AG09309 (cell line): ENCODE measurements at places on chromosomes 5 and 9.

- DNase-seq = no peak
These were observed 262.0 kb downstream of the HTR1A start for GRCh38 chr5:63700241-63700640.

DNA sequence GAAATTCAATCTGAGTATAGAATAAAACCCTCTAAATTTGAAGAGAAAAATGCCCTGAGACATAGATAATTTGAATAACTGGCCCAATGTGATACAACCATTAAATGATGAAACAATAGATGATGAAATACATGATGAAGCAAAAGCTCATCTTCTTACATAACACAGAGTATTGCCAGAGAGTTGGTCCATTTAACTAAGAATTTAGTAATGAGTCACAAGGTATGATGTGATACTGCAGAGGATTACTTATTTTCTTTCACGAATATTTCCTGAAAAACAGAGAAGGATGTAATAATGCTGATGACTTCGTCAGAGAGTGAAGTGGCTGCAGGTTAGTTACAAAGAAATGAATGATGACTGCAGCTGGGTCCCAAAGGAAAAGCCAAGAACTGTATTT lies 379.3 kb downstream of the CDH12 start:
- DNase-seq = no peak

DNA sequence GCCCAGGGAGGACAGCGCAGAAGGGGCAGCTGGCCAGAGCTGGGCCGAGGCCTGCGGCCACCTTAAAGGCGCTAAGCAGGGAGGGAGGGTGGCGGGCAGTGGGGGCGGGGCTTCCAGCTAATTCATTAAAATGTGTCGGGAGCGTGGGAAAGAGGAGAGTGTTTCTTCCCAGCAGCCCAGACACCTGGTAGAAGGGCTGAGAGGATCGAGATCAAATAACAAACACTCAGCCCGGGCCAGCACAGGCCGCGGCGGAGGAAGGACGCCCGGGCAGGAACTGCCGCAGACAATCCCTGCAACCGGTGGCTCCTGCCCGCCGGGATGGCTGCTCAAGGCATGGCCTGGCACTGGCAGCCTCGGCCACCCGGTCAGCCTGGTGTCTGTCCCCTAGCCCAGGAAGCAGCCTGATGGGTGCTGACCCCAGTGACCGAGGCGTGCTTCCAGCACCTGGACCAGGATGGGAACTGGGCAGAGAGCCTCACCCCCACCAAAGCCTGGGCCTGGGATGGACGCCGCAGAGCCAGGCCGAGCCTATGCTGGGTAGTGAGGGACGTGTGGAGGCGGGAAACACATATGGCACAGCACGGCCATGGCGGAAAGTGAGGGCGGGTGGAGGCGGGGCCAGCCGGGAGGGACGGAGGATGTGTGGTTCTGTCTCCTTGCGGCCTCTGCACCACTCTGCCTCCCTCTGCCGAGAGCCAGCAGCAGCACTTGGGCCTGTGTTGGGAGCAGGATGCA lies 3.2 kb upstream of the NRARP start:
- no peak for DNase-seq

- DNase-seq = no peak
These were observed 78.9 kb downstream of the APBA1 start for GRCh38 chr9:69593301-69593700.

- DNase-seq = no peak
These were observed 33.5 kb downstream of the SHC3 start for GRCh38 chr9:89145097-89145496.

GRCh38 chr5:181133083-181133482 lies 2.1 kb upstream of the OR2V1 start:
- no peak for DNase-seq

GRCh38 chr5:139650031-139650688 lies 2.0 kb downstream of the CXXC5 start:
- no peak for DNase-seq

GRCh38 chr9:72539824-72540347 lies 18.5 kb downstream of the TMC1 start:
- DNase-seq = no peak

GRCh38 chr5:63953217-63953616 lies 9.0 kb downstream of the HTR1A start:
- DNase-seq = no peak

GRCh38 chr5:122153774-122154173 lies 24.4 kb downstream of the ZNF474 start:
- no peak for DNase-seq

DNA sequence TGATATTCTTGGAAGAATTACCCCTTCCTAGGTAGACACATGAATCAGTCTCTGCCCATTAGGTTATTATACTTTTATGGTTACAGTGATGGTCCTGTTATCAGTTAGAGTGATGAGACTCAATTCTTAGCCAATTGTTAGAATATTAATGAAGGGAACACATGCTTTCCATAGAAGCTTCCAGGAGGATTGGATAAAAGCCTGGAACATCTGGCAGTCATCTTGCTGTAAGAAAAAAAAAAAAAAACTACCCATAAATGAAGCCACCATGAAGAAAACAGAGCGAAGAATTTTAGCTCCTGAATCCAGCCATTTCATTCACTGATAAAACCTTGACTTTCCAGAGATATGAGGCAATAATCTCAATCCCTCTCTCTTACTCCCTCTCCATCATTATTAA lies 262.5 kb upstream of the GRIN3A start:
- no peak for DNase-seq

DNA sequence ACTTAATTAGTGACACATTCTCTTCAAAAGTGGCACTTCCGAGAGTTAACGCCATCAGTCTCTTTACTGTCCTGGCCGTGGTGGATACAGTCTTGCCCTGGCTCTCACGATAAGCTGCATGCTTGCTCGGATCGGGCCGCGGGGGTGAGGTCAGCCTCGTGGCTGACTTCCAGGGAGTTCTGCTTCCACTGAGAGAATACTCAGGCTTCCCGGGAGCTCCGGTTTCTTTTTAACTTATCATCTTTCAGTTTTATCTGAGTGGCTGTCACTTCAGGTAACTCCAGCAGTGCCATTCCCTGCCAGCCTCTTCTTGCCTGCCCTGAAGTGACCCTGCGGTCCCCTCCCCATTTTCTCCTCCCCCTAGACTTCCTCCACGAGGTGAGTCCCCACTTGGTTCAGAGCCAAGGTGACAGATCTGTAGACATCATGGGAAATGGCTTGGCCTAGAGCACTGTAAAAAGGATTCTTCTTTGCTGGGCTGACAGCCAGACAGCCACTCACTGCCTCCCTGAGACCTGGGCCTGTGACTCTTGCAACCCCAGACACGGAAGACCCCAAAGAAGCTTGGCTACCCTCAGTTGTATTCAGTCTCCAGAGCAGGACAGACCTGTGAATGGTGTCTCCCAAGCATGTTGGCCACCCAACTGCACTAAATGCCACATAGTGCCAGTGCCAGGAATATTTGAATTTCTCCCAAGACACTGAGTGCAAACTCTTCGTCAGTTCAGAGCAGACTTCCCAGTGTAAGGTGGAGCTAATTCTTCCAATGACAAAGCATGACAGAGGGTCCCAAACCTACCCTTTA lies 95.1 kb downstream of the DAPK1 start:
- DNase-seq = no peak

DNA sequence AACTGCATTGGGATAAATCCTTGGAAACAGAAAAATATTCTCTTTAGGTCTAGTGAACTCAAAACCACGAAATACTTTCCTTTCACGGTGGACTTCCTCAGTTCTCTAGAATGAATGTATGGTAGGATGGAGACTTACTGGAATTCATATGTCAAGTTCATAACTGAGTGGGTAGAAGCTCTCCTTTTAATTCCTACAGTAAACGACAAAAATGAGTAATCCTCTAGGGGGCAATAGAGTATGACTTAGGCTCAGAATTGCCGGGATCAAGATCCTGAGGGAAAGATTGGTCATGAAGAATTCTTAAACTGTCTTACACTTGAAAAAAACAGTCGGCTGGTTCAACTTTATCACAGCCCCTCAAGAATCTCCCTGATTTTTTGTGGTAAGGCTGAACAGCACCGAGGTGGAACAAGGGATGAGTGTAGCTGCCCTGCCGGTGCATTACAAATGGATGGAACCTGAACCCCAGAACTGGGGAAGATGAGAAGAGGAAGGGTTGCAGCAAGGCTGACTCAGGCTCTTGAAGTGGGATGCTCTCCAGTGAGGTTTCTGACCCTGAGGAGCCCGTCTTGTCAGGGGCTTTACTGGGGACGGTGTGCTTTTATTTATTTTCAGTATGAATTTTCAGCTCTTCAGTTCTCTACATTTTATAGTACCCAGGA lies 14.0 kb upstream of the LOX start:
- DNase-seq = no peak

- DNase-seq = no peak
These were observed 139.9 kb downstream of the PIP5K1B start for GRCh38 chr9:68844631-68845612.
